HepG2 (cell line): ENCODE measurements at places on chromosomes 7 and 10.
A peak's percentile ranks its signal among the peaks of the same experiment; 100 is the strongest.

DNA sequence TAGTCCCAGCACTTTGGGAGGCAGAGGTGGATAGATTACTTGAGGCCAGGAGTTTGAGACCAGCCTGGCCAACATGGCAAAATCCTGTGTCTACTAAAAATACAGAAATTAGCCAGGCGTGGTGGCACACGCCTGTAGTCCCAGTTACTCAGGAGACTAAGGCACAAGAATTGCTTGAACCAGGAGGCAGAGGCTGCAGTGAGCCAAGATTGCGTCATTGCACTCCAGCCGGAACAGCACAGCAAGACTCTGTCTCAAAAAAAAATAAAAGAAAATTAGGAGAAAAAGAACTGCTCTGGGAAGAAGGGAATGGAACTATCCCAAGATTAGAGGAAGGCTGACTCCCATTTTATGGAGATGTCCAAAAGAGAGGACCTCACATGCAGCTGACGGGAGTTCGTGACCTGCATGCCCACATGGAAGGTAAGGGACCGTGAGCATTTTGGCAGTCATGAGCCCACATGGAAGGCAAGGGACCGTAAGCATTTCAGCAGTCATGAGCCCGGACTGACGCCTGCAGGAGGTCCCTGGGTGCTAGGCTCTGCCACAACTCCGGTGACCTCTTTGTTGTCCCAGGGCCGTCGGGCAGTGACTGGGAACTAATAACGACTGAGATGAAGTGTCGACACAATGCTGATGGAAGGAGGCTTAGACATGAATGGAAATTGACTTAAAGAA, 18.6 kb upstream of the GTPBP4 start:
- DNase-seq, result peak; percentile 45

DNA sequence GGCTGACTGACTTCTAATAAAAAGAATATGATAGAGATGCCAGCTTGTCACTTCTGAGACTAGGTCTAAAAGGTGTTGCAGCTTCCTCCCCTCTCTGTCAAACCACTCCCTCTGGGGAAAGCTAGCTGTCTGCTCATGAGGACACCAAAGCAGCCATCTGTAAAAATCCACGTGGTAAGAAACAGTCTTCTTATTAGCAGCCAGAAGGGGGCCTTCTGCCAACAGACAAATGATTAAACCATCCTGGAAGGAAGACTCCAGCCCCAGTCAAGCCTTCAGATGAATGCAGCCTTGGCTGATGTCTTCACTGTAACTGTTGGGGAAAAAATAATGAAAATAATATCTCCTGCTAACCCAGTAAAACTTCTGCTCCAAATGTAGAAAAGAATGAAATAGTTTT, 41.9 kb upstream of the DAGLB start:
- peak; percentile 35 for DNase-seq

DNA sequence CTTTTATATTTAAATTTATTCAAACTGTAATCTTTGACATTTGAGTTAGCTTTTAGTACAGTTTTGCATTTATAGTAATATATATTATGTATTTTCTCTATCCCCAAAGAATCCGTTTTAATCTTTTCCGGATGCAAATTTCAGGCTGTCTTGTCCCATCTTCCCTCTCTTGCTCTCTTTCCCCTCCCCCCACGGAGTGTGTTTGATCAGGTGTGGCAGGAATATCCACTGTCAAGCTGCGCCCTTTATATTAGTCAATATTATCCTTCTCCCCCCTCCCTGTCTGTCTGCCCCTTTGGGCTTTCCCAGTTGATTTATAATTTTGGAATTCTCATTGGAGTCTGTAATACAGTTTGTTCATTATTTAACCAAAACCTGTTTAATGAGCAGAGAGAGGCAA, 19.0 kb downstream of the GBF1 start:
- DNase-seq, result no peak

GRCh38 chr7:76165973-76166403, 35.7 kb upstream of the SRRM3 start:
- DNase-seq, result no peak

GRCh38 chr7:131486346-131486745, 70.1 kb downstream of the PODXL start:
- DNase-seq, result no peak

DNA sequence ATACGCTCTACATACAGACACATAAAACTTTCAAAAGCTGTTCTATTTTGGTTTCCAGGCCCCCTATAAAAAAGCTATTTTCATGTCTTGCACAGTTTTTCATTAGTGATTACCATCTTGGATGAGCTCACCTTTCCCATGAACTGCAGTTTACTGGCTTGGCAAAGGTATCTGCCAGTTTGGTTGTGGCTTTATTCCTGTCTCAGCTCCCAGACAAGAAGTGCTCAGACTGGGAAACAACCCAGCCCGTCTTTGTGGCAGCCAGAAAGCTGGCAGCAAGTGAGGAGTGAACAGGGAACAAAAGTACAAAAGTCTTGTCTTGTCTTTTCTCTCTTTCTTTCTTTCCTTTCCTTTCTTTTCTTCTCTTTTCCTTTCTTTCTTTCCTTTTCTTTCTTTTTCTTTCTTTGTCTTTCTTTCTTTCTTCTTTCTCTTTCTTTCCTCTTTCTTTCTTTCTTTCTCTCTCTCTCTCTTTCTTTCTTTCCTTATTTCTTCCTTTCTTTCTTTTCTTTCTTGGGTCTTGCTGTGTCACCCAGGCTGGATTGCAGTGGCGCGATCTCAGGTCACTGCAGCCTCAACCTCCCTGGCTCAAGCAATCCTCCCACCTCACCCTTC, 138.8 kb downstream of the CFAP58 start:
- DNase-seq, result no peak

DNA sequence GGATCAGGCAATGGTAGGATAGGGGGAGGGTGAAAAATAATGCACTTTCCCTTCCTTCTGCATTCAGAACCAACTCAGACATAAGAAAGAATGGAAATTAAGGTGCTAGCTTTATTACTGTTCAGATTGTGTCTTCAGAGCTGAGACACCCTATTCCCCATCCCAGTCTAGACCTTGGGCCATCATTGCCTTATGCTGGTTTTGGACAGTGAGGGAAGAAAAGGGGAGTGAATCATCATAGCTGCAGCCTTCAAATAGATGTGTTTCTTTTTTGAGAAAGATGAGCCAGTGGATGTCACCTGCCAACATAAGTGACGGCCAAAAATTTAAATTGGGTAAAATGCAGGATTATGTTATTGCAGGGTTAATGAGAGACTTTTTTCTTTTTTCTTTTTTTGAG, 27.0 kb upstream of the TOMM7 start:
- DNase-seq, result no peak

- no peak for DNase-seq
Observed at GRCh38 chr10:29332061-29332760, 43.3 kb downstream of the LYZL1 start.

GRCh38 chr10:119208553-119208940, 1.2 kb downstream of the GRK5 start:
- DNase-seq, result no peak

GRCh38 chr10:126957111-126957510, 51.9 kb downstream of the DOCK1 start:
- no peak for DNase-seq

DNA sequence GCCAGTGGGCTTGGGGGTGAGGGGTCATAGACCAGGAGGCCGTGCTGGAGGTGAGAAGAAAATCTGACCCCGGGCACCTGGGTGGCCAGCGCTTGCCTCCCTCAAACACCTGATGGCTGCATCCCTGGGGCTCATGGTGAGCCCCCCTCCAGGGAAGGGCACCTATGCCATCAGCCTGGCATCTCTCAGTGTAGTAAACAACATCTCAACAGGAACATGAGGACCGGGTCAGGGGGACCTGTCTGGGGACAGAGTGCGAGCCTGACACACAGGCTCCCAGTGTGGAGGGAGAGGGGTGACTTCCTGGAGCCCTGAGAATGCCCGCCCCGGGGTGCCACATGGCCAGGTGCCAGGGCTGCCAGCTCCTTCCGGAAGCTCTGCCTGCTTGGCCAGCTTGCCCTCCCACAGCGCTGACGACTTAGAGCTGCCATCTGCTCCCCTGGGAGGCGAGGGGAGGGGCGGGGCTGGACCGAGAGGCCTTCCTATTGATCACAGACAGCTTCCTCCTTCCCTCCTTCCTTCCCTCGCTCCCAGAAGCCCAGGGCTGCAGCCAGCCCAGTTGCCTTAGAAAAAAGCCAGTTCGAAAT, 12.3 kb downstream of the STX1A start:
- no peak for DNase-seq

DNA sequence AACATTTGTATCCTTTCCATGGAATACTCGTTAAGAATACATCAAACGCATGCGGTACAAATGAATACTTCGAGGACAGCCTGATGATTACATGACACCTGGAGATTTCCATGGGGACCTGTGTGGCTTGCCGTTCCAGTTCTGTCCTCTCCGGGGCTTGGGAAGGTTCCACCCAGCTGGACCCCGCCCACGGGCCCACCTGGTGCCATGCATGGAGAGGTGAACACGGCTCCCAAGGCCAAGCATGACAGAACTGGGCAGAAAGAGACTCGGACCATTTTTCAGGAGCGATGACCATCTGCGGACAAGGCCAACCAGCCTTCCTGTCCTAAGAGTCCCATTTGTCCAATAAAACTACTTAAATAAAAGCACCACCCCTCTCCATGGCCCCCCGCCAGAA, 80.1 kb downstream of the TEX36 start:
- DNase-seq, result no peak

DNA sequence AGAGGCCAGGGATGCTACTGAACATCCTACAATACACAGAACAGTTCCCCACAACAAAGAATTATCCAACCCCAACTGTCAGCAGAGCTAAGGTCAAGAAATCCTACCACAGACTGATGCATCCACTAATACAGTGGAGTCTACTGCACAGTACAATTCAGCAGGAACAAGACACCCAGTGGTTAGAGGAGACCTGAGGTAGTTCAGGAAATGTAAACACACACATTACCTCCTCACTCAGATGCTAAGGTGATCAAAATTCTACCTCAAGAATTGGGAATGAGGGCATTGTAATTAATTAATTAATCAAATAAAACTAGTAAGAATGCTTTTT, 91.4 kb downstream of the ZFAND4 start:
- no peak for DNase-seq

GRCh38 chr7:93316730-93317129, 84.6 kb downstream of the VPS50 start:
- DNase-seq, result no peak

- DNase-seq, result no peak
Observed at GRCh38 chr7:8511855-8512254, 78.4 kb downstream of the NXPH1 start.

DNA sequence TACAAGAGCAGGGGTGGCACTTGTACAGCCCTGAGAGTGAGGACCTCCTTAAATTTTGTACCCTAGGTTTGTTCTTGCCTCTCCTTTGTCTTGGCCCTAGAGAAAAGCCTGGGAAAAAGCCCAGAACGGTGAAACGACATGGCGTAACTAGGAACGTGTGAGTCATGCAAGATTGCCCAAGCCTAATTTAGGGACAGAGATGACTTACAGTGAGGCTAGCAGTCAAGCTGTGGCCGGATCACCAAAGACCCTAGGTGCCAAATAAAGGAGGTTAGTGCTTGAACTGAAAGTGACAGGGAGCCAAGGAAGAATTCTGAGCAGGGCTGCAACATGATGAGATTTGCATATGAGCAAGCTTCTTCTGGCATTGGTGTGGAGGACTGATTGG, 25.1 kb downstream of the TBXAS1 start:
- DNase-seq, result no peak

- DNase-seq, result no peak
Observed at GRCh38 chr7:105673367-105674084, 92.2 kb upstream of the EFCAB10 start.

GRCh38 chr10:63772491-63772890, 251.3 kb downstream of the REEP3 start:
- no peak for DNase-seq

- DNase-seq, result no peak
Observed at GRCh38 chr10:122145113-122145512, 126.0 kb upstream of the BTBD16 start.

DNA sequence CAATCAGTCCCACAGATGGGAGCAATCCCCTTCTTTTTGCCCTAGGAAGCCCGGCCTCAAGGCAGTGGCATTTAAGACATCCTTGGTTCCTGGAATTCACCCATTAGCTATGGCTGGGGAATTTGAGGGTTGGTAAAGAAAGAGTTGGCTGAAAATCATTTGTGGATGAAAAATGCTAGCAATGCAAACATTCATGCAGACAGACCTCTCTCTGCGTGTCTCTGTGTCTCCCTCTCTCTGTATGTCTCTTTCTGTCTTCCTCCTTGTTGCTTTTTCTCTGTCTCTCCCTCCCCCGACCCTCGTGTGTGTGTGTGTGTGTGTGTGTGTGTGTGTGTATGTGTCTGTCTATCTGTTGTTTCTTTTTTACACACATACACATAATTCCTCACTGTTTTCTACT, 19.4 kb downstream of the LDB3 start:
- no peak for DNase-seq

DNA sequence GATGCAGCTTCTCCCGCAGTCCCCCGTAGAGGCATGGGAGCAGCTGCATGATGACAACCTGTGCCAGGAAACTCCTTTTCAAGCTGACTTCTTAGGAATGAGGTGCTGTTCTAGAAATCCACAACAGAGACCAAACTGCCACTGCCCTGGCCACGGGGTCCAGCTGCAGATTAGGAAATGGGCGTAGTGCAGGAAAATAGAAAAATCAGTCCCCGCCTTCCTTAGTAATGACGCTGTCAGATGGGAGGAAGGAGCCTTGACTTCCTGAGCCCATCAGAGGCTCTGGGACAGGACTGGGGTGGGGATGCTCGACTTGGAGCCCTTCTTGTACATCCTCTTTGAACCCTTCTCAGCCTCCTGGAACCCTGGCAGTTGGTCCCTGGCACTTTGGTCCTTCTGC, 227.8 kb upstream of the GRB10 start:
- no peak for DNase-seq

- DNase-seq, result no peak
Observed at GRCh38 chr10:119413093-119413453, 129.4 kb downstream of the RGS10 start.

- no peak for DNase-seq
Observed at GRCh38 chr10:100167553-100168312, 18.1 kb downstream of the ERLIN1 start.

DNA sequence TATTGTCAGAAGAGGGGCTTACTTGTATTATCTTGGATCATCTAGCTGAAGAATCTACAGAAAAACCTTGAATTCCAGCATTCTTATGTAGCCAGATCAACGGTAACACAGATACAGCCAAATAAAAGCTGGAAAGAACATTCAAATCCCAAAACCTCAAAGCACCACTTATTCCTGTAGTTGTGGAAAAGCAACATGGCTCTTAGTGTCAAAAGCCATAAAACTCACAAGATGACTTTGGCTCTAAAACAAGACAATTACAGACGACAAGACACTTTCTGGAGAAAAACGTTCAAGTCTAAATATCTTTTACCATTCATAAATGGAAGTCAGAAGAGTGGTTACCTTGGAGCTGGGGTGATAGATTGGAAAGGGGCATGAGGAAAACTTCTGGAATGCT, 173.0 kb downstream of the HERPUD2 start:
- no peak for DNase-seq

- DNase-seq, result no peak
Observed at GRCh38 chr10:34826857-34827766, 12.0 kb upstream of the PARD3 start.

DNA sequence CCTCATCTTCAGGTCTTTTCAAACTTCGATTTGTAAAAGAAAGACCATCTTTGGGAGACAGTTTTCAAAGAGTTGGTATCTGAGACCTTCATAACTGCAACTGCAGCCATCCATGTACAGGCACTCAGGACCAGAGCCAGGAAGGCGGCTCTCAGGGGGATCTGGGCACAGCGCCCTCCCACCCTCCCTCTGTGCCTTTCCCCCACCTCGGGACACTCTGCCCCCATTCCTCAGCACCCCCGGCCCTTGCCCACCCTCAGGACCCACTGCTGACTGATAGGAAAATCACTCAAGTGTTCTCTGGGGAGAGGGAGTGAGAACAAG, 143.6 kb downstream of the CUBN start:
- DNase-seq, result no peak

GRCh38 chr7:117066668-117067067, 113.4 kb downstream of the ST7 start:
- no peak for DNase-seq
